Prostate gland (tissue), 2 donors: ENCODE measurements at places on chromosomes 5 and 9.
A peak's percentile ranks its signal among the peaks of the same experiment; 100 is the strongest.

- peaks cover 7% of the 10 kb centered on the region for H3K4me1 ChIP-seq
- no peaks in the 10 kb centered on the region for H3K27me3 ChIP-seq
- no peaks in the 10 kb centered on the region for H3K36me3 ChIP-seq
- H3K4me3 ChIP-seq: peak overlapping the region; percentile 50
These were observed 790 bp upstream of the IARS1 start for GRCh38 chr9:92294297-92294676.

DNA sequence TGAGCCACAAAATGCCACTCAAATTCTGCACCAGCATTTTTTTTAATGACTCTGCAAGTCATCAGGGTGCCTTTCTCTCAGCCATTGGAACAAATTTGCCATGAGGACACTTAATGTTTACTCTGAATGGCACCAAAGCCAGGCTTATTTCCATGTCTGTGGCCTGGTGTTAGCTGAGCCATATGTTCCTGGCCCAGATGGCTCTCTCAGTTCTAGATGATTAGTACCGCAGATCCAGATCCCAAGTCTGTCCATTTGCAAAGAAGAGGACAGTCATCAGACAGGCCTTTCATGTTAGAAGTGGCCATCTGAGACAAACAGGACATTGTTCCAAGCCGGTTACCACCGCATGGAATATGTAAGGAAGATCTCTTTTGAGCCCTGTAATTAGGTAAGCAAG, 70.3 kb downstream of the INSYN2B start:
- H3K4me1 ChIP-seq: no peaks in the 10 kb centered on the region
- no peaks in the 10 kb centered on the region for H3K36me3 ChIP-seq
- H3K27ac ChIP-seq: no peak overlapping the region
- no peak overlapping the region for H3K4me3 ChIP-seq
- no peaks in the 10 kb centered on the region for H3K27me3 ChIP-seq

GRCh38 chr5:164475339-164475977, 970.0 kb downstream of the MAT2B start:
- no peaks in the 10 kb centered on the region for H3K4me1 ChIP-seq
- DNase-seq: no peak
- H3K27ac ChIP-seq: no peak overlapping the region
- no peak overlapping the region for H3K4me3 ChIP-seq
- no peaks in the 10 kb centered on the region for H3K36me3 ChIP-seq

DNA sequence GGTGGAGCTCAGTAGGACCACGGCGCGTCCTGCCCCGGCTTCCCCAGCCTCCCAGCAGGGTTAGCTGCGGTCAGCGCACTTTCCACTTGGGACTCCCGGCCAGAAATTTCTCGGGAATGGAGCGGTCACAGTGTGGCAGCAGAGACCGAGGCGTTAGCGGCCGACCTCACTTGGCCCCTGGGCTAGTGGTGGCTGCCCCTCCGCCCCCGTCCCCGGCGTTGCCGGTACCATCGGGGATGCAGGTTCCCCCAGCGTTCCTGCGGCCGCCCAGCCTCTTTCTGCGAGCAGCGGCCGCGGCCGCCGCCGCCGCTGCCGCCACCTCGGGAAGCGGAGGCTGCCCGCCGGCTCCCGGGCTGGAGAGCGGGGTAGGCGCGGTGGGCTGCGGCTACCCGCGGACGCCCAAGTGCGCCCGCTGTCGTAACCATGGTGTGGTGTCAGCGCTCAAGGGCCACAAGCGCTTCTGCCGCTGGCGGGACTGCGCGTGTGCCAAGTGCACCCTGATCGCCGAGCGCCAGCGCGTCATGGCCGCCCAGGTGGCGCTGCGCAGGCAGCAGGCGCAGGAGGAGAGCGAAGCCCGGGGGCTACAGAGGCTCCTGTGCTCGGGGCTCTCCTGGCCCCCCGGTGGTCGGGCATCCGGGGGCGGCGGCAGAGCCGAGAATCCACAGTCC, 460 bp downstream of the DMRTA1 start:
- DNase-seq: peak; percentile 62
- no peaks in the 10 kb centered on the region for H3K36me3 ChIP-seq
- peaks cover 2% of the 10 kb centered on the region for H3K4me1 ChIP-seq
- H3K27me3 ChIP-seq: no peaks in the 10 kb centered on the region
- H3K27ac ChIP-seq: peak overlapping the region; percentile 91
- peak overlapping the region; percentile 78 for H3K4me3 ChIP-seq

DNA sequence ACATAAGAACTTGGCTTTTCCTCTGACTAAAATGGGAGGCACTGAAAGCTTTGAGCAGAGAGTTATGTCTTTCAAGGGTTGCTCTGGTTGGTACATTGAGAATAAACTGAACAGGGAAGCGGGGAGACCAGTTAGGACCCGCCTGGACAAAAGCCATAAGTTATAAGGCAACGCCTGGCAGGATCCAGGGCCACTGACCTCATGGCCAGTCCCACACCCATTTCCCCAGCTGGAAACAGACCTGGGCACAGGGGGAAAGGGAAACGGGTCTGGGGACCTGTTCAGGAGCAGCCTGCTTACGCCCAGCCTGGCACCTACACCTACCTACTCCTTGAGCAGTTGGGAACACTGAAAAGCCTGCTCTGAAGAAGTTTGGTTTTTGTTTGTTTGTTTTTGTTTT, 1.3 kb downstream of the SPINK4 start:
- H3K36me3 ChIP-seq: no peaks in the 10 kb centered on the region
- H3K4me3 ChIP-seq: no peak overlapping the region
- H3K27me3 ChIP-seq: no peaks in the 10 kb centered on the region
- H3K27ac ChIP-seq: no peak overlapping the region
- no peak for DNase-seq

GRCh38 chr5:93589152-93589828, 6.3 kb downstream of the NR2F1 start:
- H3K36me3 ChIP-seq: no peaks in the 10 kb centered on the region
- H3K27ac ChIP-seq: peak overlapping the region; percentile 56
- H3K4me1 ChIP-seq: no peaks in the 10 kb centered on the region
- H3K27me3 ChIP-seq: peaks cover 2% of the 10 kb centered on the region

DNA sequence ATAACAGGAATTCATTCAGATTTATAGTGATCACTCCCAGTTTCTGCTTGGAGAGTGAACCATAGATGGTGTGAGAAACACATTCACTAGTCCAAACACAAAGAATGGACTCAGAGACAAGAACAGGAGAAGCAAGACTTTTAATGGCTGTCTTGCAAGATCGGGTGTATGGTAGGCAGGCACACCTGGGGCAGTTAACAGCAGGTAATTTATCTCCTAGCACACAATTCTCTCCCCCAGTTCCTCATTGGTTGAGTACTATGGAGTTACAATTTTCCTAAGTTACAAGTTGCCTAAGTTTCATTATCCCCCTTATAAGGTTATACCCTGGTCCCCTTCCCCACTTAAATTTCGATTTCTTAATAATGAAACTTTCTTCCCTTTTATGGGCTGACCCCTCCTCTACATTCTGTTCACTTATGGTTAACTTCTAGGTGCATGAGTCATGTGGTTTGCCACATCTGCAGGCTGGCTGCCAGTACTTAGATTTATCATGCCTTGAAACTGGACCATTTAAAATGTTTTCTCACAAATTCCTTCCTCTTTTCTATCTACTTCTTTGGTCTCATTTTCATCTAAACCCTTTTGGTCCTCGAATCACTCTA, 623.3 kb downstream of the HINT1 start:
- no peak overlapping the region for H3K4me3 ChIP-seq
- H3K36me3 ChIP-seq: no peaks in the 10 kb centered on the region
- no peak overlapping the region for H3K27ac ChIP-seq
- DNase-seq: no peak

GRCh38 chr5:110956280-110956912, 115.1 kb upstream of the TSLP start:
- no peaks in the 10 kb centered on the region for H3K36me3 ChIP-seq
- H3K27ac ChIP-seq: no peak overlapping the region
- no peaks in the 10 kb centered on the region for H3K27me3 ChIP-seq

GRCh38 chr9:135797507-135798262, 95.7 kb downstream of the KCNT1 start:
- H3K27me3 ChIP-seq: no peaks in the 10 kb centered on the region
- H3K4me1 ChIP-seq: no peaks in the 10 kb centered on the region
- H3K36me3 ChIP-seq: no peaks in the 10 kb centered on the region
- H3K4me3 ChIP-seq: no peak overlapping the region
- no peak for DNase-seq

GRCh38 chr5:140420665-140421361, 19.2 kb downstream of the ANKHD1 start:
- no peak overlapping the region for H3K4me3 ChIP-seq
- H3K4me1 ChIP-seq: no peaks in the 10 kb centered on the region
- no peak for DNase-seq

DNA sequence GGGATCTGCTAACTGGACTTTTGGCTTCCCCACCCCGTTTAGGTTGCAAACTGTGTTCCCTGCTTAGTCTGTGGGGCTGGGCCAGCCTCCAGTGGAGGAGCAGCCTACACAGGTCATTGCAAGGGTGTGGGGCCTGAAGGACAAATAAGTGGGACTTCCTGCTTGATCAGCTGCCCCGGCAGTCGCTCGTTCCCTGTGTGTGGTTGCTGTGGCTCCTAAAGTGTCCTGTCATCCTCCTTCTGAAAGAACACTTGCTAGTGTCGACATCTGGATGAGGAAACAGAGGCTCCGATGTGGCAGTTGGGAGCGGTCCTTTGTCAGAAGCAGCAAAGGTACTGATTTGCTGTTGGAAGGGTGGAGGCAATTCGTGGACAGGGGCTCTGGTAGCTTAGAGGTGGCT, 88.9 kb upstream of the TBCA start:
- DNase-seq: no peak
- H3K27ac ChIP-seq: no peak overlapping the region
- H3K27me3 ChIP-seq: peaks cover 2% of the 10 kb centered on the region
- H3K36me3 ChIP-seq: no peaks in the 10 kb centered on the region

DNA sequence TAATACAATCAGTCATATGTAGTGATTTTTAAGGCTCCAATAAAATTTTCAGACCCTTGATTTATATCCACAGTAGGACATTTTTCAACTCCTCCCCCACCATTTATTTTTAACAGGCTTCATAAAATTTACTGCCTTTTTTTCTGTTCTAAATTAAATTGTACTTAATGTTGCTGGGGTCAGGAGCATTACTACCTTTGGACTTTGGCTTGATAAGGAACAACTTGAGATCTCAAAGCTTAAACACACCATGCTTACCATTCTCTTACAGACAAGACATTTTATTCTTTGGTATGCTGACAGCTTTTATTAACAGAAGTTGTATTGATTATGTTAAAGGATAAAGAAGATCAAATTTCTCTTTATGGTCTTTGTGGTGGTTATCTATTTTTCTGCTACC, 30.5 kb downstream of the TRPM3 start:
- DNase-seq: no peak
- no peak overlapping the region for H3K4me3 ChIP-seq
- no peaks in the 10 kb centered on the region for H3K36me3 ChIP-seq
- no peaks in the 10 kb centered on the region for H3K27me3 ChIP-seq
- no peak overlapping the region for H3K27ac ChIP-seq

GRCh38 chr5:68964679-68965078, 129.1 kb upstream of the SLC30A5 start:
- H3K27me3 ChIP-seq: no peaks in the 10 kb centered on the region
- no peak overlapping the region for H3K4me3 ChIP-seq
- no peak for DNase-seq

DNA sequence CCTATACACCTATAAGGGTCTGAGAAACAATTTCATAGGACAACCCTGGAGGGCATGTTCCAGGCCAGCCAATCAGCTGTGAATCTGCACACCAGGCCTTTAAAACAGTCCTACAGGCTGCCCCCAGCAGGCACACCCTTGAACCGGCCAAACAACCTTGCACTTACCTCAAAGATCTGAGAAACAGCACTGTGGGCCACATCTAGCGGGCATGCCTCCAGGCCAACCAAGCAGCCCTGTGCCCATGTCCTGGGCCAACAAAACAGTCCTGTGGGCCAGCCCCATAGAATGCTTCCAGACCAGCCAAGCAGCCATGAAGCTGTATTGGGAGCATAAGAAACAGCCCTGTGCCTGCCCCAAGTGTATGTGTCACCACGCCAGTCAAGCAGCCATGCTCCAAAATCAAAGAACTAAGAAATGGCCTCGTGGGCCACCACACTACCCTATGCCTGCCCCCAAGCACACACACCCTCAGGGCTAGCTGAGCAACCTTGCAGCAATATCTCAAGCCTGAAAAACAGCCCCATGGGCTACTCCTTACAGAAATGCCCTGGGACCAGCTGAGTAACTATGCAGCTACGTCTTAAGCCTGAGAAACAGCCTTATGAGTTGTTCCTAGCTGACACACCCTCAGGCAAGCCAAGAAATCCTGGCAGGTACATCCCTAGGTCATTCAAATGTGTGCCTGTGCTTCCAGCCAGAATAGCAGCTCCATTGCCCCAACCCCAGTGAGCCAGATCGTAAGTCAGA, 2243.8 kb upstream of the C9orf72 start:
- no peaks in the 10 kb centered on the region for H3K27me3 ChIP-seq
- no peak overlapping the region for H3K4me3 ChIP-seq
- H3K4me1 ChIP-seq: no peaks in the 10 kb centered on the region
- DNase-seq: no peak
- no peaks in the 10 kb centered on the region for H3K36me3 ChIP-seq

DNA sequence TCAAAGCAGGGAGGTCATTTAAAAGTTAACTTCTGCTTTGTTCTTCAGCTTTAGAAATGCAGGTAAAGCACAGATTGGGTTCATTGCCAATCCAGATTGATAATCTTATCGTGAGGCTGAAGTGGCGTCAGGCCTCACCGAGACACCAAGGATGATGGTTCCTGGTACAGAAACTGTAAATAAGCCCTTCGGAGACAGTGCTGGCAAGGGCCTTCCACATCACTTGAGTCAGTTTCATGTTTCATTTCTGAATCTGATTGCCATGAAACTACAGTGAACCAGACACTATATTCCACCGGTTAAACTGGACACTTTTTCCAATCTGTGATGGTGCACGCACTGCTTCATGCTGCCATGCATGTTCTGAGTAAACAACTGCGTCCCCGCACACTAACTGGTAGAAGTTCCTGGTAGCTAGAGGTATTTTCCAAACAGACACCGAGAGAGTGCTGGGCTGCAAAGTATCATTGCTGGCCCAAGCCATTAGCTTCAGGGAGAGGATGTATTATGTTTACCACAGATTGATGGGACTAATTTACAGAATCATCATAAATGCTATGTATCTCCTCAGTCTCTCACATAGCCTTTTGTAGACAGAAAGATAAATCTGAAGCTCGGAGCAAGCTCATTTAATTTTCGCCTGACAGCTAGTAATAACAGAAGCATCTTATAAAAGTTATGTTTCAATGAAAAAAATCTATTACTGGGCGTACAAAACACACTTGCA, 336.1 kb downstream of the GLIS3 start:
- H3K27me3 ChIP-seq: no peaks in the 10 kb centered on the region
- no peak for DNase-seq
- no peaks in the 10 kb centered on the region for H3K36me3 ChIP-seq
- no peaks in the 10 kb centered on the region for H3K4me1 ChIP-seq
- H3K4me3 ChIP-seq: no peak overlapping the region

- H3K27me3 ChIP-seq: no peaks in the 10 kb centered on the region
- no peak for DNase-seq
- H3K36me3 ChIP-seq: no peaks in the 10 kb centered on the region
- H3K4me3 ChIP-seq: no peak overlapping the region
- no peak overlapping the region for H3K27ac ChIP-seq
These were observed 455.1 kb downstream of the CDH18 start for GRCh38 chr5:19532936-19533335.

GRCh38 chr9:113579283-113580040, 115.9 kb downstream of the RGS3 start:
- no peak overlapping the region for H3K4me3 ChIP-seq
- H3K36me3 ChIP-seq: no peaks in the 10 kb centered on the region
- DNase-seq: no peak
- H3K27me3 ChIP-seq: no peaks in the 10 kb centered on the region
- H3K27ac ChIP-seq: peak overlapping the region; percentile 83
- peaks cover 36% of the 10 kb centered on the region for H3K4me1 ChIP-seq
